ENCODE measurements at places on chromosomes 5 and 9.

DNA sequence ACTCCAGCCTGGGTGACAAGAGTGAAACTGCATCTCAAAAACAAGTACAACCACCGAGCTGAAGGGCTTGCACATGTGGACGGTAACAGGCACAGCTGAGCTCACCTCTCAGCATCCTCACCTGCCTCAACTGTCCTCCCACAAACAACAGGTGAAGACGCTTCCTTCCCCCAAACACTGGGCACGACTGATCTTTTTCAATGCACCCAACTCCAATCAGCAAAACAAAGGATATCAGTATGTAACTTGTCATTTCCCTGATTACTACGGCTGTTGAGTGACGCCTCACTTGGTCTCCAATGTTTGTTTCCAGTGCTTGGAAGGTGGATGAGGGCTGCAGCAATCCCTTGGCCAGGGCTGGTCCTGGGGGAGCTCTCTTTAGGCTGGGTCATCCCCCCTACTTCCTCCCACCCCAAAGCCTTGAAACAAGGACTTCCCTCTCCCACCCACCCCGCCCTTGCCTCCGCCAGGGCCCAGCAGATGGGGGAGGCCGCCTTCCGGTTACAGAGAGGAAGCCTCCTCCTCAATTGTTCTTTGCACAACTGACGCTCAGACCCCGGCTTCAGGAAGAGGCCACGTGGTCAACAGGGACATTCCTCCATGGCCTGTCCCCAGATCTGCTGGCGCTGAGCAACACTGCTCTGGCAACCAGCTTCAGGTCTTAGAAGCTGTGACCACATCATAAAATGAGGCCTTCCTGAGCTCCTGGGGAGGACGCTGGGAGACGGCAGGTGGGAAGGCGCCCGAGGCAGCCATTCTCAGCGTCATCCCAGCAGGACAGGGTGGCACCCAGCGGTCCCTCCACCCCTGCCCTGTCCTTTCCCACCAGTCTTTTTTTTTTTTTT lies 5.9 kb downstream of the FAM78A start:
- no peak for DNase-seq

- no peak for DNase-seq
Measured at GRCh38 chr9:114003758-114004157, 74.3 kb downstream of the AMBP start.

DNA sequence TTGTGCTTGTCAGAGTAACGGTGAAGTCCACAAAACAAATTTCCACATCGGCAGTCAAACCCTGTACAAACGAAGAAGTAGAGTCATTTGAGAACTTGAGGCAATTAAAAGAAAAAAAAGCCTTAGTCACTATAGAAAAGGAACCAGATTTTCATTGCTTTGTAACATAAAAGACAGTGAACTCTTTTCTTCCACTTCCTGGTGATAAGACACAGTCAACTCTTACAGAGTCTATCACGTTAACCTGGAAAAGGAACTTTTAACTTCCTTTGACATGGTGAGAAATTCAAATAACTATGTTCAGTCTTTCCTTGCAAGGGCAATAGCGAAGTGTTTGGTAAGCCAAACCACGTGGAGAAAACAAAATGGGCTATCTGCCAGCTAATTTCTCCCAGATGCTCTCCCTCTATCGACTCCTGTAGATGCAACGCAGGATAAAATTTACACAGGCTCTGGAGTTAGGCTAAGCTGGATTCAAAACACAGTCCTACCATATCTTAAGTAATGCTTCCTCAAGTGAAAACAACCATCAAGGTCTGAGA lies 8.9 kb downstream of the ZFAND5 start:
- DNase-seq: no peak

DNA sequence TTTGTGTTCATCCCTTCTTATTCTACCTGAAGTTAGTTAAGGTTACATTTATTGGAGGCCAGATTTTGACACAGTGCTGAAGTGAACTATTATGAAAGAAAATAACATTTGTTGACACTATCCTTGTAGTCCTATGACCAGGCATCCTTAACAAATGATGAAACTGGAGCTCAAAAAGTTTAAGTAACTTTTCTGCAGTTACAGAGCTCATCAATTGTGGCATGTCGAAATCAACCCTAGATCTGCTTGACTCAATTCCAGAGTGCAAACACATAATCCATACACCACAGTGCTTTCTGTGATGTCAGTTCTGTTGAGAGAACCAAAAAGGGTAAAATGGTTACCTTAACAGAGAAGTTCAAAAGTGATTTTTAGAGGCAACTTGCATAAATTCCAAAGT lies 28.6 kb downstream of the KCNN2 start:
- no peak for DNase-seq

- DNase-seq: no peak
Measured at GRCh38 chr9:18699764-18700163, 225.8 kb downstream of the ADAMTSL1 start.

DNA sequence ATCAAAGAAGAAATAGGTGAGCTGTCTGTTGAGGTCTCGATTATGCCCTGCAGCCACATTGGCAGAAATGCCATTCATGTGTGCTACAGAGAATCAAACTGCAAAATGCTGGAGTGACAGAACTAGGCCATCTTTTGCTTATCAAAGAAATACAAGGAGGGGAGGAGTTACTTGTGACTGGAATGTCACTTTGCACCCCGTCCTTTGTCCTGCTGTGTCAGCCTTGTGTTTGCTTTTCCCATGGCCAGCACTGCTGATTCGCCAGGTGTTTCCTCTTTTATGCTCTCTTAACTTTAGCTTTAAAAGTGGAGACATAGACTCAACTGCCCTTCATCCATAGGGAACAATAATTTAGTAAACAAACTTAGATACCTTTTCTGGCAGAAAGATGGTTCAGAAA lies 54.3 kb downstream of the SLC46A2 start:
- no peak for DNase-seq

- DNase-seq: no peak
Measured at GRCh38 chr9:133714606-133715294, 23.4 kb downstream of the SARDH start.

GRCh38 chr9:121439711-121440664 lies 59.7 kb downstream of the GGTA1 start:
- DNase-seq: no peak

DNA sequence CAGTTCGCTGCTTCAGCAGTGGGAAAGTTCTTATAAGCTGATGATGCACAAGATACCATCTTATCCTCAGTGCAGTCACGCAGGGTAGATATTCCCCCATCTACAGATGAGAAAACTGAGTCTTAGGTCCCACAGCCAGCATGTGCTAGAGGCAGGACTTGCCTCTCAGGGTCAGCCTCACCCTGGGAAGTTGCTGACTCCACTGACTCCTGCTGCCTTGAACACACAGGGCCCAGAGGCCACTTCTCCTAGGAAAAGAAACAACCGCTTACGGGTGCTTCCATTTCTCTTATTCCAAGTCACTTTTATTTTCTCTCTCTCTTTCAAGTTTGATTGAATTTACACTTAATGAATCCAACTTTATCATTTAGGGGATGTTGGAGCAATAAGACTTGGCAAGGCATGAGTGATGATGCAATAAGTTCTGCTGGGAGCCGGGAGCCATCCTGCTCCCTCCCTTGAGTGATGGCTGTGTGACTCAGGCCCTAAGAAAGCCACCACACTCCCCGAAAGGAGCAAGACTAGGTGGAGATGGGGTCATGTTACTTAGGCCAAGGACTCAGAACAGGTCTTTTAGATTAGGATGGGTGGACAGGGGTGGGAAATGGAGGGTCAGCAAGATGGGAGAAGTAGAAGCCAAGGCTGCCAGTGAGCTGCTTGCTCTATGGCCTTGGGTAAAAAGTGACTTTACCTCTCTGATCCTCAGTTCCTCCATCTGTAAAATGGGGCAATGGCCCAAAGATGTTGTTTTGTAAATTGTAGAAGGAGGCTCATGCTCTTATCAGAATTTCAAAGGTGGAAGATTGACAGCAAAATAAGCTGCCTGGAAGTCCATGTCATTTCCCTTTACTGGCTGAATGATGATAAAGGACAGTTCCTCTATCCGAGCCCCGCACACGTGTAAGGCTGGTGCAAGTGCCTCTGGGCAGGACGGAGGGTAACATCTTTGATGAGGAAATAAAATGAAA lies 67.4 kb upstream of the ZNF618 start:
- DNase-seq: no peak

- DNase-seq: peak; percentile 7
Measured at GRCh38 chr5:68315679-68316271, 100.2 kb downstream of the PIK3R1 start.

GRCh38 chr5:30539004-30539634 lies 654.4 kb upstream of the CDH6 start:
- DNase-seq: no peak

DNA sequence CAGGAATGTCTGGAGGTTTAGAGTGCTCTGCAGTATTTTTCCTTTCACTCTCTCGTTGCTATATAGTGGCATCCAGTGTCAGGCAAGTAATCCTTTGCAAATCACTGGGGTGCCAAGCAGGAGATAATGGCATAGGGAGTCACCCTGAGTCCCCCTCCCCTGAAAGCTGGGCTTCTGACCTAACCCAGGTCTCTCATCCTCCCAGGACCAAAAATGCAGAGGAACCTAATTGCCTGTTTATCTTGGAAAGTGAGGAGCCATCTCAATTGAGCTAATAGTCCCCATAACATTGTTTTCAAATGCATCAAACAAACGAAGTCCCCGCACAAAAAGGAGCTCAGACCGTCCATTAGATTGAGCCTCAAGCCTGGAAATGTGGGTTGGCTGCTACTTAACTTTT lies 368.0 kb upstream of the IRX2 start:
- DNase-seq: no peak

DNA sequence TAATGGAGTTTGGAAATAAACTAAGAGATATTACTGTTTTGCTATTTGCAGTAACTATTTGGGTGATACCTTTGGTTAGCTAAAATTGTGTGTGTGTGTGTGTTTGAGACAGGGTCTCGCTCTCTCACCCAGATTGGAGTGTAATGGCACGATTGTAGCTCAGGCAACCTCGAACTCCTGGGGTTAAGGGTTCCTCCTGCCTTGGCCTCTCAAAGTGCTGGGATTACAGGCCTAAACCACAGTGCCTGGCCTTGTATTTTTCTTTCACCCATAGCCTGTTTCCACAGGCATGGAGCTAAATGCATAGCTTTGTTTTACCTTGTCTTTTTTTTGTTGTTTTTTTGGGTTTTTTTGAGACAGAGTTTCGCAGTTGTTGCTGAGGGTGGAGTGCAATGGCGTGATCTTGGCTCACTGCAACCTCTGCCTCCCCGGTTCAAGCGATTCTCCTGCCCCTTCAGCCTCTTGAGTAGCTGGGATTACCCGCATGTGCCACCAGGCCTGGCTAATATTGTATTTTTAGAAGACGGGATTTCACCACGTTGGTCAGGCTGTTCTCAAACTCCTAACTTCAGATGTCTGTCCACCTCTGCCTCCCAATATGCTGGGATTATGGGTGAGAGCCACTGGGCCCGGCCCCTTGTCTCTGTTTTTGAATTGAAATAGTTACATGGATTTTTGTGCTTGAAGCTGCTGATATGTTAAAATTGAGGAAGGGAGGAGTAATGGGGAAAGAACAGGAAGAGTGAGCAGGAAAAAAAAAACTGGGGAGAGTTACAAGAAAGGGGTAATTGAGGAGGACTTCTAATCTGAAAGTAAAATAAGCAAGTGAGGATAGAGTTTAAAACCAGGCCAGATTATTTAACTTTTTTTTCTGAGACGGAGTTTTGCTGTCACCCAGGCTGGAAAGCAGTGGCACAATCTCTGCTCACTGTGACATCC lies 5.7 kb downstream of the GPBP1 start:
- DNase-seq: no peak

- no peak for DNase-seq
Measured at GRCh38 chr9:31520301-31521085, 864.0 kb upstream of the ACO1 start.

Measured in stimulated activated CD4-positive, alpha-beta T cell treated with anti-CD3 and anti-CD28 coated beads, Interleukin-1b, Interleukin-23, amount 100 ng/mL, for 4 hours (primary cell).